ENCODE measurements at places on chromosomes 6 and 20.

- no peak for DNase-seq
Measured at GRCh38 chr6:111061508-111061907, 25.8 kb upstream of the SLC16A10 start.

DNA sequence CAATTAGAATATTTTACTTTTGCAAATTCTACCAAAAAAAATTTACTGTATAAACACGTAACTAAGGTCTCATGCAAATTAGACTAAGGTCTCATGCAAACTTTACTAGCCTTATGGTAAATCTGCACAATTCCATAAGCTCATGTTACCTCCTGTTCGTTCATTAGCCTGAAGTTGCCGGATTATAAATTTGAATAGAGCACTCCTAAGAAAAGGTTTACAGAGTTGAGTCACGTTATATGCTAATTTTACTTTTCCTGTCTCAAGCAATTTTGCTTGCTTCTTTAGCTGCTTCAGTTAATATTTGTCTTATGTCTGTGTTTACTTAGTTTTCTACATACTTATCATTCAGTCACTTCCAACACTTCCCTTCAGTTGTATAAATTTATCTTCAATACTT is 1434.0 kb upstream of the EYS start:
- no peak for DNase-seq

DNA sequence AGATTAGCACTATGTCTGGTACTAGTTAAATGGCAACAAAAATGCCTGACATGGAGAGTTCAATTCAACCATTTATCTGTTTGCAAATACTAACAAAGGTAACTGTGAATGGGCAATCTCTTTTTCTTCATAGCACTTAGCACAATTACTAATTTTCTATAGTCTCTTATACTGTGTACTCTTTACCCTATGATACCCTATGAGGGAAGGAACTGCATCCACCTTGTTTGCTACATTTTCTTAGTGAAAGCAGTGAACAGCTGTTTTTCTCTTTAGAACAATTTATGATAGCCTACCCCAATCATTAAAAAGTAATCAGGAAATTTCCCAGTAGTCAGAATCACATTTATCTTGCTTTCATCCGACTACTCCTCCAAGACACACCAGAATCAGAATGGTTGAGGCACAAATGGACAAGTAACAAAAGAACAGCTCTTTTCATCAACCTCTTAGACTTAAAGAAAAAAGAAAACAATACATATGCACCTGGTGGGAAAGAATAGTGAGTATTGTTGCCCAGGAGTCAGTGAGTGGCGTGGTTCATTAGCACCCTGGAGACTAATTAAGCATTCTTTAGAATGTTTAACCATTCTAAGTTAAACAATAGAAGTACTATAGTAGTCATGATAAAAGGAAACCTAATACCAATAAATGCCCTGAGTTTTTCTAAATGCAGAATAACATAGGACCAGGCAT is 16.7 kb downstream of the ZNF292 start:
- no peak for DNase-seq

DNA sequence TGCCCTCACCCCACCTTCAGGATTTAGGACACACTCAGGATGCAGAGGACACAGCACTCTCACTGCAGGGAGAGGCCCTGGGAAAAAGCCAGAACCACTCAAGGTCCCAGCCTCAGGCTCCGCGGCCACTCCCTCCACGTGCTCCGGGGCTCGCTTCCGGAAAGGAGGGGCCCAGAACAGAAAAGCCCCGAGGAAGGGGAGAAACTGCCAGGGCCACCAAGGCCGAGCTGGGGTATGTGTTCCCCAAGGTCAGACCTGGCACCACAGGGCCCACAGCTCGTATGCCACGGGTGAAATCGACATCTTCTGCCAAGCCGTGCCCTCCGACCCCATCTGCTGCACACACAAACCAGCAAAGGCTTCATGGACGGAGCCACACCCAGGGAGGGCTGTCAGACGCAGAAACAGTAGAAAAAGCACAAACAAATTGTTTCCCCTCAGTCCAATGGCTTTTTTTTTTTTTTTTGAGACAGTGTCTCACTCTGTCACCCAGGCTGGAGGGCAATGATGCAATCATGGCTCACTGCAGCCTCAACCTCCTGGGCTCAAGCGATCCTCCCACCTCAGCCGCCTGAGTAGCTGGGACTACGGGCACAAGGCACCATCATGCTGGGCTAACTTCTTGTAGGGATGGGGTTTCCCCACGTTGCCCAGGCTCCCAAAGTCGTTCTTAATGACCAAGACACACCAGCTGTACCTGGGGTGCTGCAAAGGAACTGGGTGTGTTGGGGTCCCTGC is 33.4 kb downstream of the SLC2A4RG start:
- DNase-seq = no peak

DNA sequence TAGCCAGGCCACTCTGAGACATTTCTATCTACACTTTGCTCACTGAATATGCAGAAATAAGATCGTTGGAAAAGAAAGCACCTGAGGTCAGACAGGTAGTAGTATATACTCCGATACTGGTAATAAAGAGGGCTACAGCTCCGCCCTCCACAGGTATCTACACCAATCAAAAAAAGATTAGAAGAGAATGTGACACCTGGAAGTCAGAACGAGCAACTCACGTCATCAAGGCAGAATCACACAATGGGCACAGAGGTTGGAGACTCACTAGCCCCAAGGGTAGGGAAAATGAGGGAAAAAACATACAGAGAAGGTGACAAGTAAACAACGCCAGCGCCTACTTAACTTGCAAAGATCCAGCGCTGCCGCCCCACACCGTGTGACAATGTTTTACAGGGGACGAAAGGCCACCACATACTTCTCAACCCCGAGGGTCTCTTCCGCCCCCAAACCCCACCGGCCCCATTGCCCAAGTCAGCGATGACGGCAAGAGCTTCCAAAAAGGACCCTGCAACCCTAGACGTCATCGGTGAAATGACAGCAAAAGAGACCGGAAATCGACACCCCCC is 653 bp downstream of the LMBRD1 start:
- no peak for DNase-seq

- no peak for DNase-seq
Measured at GRCh38 chr20:62494537-62494936, 18.7 kb upstream of the GATA5 start.

DNA sequence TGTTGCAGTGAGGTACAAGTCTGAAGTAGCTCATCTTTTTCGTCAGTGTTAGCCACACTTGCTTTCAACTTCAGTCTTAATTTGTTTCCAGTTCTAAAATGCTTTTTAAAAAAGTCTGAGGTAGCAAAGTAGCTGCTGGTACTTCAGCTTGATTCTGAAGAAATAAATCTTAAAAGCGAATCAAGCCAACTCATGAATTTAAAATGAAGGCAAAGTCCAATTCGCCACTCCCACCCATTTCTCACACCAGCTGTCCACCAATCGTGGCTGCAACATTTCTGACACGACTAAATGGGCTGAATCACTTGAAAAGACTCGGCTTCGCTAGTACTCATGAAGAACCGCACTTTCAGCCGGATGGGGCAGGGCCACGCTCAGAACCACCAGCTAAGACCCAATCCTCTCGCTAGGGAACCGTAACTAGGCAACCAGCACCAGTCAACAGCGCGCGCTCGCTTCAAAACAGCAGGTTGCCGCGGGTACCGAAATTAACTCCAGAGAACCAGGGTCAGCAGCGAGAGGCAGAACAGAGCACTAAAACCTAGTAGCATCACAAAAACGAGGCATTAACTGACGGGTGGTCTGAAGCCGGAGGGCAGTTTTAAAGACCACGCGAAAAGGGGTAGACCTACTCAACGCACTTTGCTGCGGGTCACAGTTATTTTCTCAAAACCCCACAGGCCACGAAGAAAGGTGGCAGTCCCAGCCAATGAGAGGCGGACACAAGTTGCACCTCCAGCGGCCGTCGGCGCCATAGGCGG is 900 bp downstream of the BCLAF1 start:
- peak; percentile 87 for DNase-seq

Data from thoracic aorta (tissue), 2 donors.